Dorsolateral prefrontal cortex (tissue), 122 donors: ENCODE measurements at places on chromosomes 5 and 9. TPM values are rescaled to one million over a fixed set of nuclear protein-coding genes. Genes with fewer than 3 reads are reported as not detected.

GRCh38 chr5:73623901-73624404 is 2.0 kb upstream of the ARHGEF28 start:
- no peak for DNase-seq

DNA sequence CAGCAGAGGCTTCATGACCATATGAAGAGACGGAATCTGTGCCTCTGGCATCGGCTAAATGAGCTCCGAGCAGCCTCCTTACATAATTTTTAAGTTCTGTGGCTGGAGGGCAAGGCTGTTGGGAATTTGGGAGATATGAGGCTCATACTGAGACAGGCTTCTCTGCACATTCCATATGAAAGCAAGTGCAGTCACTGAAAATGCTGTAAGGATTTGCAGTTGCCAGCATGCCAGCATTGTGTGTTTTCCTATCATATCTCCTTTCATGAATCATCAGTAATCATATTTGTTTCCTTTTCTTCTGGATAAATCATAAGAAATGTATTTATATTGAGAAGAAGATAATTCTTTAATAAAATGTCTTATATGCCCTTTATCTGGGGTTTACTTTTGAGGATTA is 775.4 kb downstream of the SEMA5A start:
- DNase-seq: no peak

- DNase-seq: no peak
Measured at GRCh38 chr9:112015149-112015548, 118.5 kb downstream of the UGCG start.

- no peak for DNase-seq
Measured at GRCh38 chr5:66443462-66444130, 152.6 kb upstream of the MAST4 start.

DNA sequence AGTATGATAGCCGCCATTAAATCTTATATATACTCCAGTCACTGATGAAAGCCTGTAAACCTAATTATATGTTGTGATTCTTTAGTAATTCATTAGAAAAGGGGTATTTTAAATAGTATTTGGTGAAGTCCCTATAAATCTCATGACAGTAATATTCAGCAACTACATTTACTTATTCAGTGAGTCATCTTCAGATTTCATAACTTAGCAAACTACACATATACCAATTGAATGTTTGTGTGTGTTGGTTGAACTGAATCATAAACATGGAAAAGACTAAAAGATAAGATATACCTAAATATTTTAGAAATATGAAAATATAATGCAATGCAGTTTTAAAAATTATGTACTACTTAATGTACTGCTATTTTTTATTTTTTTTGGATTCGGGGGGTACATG is 1050.4 kb downstream of the MAT2B start:
- no peak for DNase-seq

GRCh38 chr5:172870715-172871461 is 36.8 kb downstream of the ERGIC1 start:
- DNase-seq: no peak

DNA sequence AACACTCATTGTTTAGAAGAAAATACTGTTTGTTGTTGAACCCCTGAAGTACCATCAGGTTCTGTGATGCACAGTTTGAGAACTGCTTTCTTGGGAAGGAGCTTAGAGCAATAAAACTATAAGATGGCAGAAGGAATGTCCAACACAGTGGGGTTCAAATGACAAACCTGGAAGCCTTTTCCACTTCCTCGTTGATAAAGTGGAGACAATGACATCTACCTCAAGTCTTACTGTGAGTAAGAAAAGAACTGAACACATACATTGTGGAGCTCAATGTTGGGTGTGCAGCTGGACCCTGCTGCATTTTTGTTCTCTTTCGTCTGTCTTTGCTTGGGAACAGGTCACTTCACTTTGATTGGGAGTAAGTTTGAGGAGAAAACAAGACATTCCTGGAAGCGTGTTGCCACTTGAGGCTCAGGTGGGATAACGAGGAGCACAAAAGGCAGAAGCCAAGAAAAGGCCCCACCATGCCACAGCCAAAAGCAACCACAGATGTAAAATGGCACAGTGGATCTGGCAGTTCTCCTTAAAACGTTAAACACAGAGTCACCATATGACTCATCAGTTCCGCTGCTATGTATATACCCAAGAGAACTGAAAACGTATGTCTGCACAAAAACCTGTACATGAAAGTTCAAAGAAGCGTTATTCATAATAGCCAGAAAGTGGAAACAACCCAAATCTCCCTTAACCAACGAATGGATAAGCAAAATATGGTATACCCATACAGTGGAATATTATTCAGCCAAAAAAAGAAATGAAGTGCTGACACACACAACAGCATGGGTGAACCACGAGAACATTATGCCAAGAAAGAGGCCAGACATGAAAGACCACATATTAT is 42.9 kb upstream of the SUB1 start:
- no peak for DNase-seq

GRCh38 chr9:69168709-69169217 is 5.3 kb upstream of the TJP2 start:
- no peak for DNase-seq

GRCh38 chr9:70303268-70303667 is 44.5 kb downstream of the SMC5 start:
- DNase-seq: no peak

DNA sequence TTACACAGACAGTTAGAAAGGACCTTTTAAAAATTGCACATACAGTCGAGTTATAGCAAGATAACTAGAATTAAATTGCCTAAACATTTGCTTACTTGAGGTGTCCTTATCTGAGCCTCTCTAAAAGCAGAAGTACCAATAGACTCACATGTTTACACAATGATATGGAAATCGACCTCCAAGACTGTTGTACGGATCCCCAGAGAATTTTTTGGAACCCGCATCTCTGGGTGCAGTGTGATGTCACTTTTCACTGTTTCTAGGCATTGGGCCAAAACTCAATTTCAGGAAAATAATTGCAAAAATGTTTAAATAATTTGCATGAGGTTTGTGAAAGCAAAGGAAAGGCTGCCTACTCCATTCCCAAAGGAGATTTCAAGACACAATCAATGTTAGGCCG is 63.1 kb upstream of the ATG10 start:
- no peak for DNase-seq

DNA sequence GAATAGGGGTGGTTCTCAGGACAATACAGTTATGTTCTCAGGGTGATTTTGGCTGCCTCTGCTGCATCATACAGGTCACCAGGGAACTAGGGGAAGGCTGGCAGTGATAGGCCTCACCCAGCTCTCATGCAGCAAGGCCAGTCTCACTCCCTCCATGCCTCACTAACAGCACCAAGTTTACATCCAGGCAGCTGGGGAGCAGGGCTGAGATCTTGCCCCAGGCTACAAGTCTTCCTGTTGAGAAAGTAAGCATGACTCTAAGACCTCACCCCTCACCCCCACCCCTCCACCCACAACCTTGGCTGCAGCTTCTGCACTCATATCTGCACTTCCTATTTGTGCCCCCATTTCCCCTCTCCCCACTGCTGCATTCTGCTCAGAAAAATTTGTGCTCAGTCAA is 481.2 kb downstream of the ACTL7B start:
- no peak for DNase-seq

DNA sequence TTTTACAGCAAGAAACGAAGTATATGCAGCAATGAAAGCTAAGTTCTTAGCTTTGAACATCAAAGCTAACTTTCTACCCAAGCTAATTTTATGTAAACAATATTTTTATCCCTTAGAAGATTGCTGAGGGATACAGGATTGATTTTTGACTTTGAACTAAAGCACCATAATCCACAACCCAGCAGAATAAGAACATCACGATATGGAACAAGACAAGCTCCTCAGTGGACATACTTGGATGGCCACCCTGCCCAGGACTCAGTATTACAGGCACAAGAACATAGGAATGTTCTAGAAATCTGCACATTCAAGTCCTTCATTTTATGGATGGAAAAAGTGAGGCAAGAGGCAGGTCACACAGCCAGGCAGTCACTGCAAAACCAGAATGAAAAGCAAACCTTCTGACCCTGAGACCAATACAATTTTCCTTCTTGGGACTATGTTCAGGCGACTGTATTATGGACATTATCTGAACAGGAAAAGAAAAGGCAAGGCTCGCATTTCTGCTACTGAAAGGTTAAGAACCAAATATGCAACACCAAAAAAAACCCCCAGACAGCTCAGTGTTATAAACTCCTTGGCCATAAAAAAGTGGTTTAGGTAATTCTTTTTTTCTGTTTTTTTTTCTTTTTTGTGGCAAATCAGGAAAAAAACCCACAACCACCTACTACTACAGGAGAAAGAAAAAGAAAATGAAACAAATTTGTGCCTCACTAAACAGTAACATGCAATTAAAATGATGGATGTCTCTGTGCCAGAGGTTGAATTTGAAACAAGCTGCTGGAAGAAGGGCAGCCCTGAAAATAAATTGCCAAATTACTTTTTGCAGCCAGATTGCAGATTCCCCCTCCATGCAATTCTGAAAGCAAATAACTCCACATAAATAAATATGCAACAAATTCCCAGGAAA is 25.4 kb downstream of the EPB41L4B start:
- DNase-seq: no peak

DNA sequence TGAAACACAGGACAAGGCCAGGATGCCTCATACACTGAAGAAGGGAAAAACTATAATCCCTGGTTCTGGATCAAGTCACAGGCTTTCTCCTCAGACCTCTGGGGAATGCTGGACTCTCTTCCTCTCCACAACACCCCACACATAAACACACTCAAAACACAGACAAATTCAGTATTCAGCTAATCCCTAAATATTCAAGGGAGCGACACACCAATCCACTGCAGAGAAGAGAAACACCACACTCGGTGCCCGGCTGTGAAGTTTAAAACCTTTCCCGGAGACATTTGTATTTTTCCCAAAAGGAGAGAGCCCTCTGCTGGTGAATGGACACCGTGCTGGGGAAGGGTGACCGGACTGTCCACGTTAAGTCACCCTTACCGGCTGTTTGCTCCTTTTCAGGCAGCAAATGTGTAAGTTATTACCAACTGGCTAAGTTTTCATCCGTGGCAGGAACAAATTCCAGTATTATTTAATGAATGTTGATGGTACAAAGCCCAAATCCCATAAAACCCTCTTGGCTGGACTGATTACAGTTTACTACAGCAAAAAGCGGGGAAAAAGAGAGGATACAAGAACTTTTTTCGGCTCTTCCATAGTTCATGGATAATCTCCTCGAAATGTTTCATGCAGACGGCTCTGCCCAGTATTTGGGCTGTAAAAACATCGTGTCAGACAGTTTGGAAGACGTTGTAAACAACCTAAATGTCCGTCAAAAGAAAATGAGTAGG is 130.9 kb upstream of the SLC30A5 start:
- peak; percentile 55 for DNase-seq

- no peak for DNase-seq
Measured at GRCh38 chr5:39100851-39101396, 26.7 kb upstream of the RICTOR start.

- DNase-seq: no peak
Measured at GRCh38 chr5:178086266-178086665, 27.1 kb upstream of the N4BP3 start.

DNA sequence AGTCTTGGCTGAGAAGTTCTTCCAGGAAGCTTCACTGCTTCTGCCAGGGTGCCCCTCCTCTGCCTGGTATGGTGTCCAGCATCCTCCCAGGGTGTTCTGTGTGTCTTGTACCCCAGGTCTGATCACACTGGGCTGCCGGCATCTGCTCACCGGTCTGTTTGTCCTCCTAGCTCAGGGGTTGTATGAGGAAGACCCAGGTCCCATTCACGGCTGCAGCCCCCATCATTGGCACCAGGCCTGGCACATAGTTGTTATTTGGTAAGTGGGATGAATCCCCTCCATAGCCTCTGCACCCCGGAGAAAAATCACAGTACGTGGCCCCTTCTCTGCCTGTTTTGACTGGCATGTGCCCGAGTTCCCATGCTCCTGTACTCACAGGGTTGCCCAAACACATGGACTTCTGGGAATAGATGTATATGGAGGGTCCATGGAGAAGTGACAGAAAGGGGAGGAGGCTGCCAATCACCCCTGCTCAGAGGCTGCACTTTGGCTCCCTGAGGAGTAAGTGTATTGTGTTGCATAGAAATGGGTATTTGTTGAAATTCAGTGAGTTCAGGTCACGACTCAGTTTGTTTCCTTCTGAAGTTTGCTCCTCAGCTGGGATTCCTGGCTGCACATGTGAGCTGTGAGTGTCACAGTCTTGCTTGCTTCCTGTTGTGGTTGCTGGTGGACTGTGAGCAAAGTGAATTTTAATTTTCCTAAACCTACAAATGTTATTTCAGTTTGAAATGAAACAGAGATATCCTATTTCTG is 96.2 kb downstream of the HSPA4 start:
- DNase-seq: no peak

GRCh38 chr5:58273711-58274110 is 186.2 kb downstream of the PLK2 start:
- no peak for DNase-seq

DNA sequence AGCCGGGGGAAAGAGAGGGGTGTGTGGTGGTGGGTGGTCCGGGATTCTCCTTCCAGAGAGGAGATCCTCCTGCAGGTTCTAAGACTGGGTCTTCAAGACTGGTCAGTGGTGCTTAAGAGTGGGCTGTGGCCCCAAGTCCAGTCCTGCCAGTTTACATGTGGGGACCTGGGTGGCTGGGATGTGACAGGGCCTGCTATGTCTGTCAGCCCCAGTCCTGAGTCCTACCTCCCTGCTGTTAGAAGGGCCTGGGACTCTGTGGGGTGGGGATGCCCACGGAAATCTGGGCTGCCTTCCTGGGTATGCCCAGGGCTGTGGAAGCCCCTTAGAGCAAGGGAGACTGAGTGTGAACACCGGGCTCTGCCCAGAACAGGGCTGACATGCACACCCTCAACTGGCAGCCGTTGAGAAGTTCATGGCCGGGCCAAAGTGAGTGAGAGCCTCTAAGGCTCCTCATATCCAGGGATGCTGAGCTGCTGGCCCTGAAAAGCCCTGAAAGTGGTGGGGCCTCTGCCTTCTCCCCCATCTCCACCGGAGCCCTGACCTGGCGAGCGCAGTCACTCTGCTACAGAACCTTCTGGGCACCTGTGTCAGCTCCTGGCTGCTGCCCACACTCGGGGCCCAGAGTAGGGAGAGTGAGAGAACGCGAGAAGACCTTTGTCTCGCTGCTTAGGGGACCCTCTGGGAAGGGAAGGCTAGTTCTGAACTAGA is 1.7 kb downstream of the PHF2 start:
- no peak for DNase-seq

DNA sequence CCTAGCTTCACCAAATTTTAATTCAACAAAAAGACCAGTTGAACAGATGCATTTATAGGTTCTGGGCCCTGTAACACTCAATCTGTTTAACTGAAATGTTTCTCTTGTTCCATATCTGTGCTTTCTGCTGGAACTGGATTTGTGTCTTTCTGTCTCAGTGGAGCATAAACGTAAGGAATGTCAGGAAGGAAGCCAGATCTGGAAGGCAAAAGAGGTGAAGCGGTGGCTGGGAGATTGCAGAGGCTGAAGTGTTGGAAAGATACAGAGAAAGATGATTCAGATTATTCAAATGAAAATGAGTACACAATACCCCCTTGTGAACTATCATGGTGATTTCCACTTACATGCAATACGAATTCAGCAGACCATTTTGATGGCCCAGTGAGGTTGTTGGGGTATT is 406.8 kb downstream of the BRINP1 start:
- peak; percentile 43 for DNase-seq

GRCh38 chr5:172659909-172660628 is 19.0 kb downstream of the NEURL1B start:
- DNase-seq: peak; percentile 82

- no peak for DNase-seq
Measured at GRCh38 chr5:91824406-91824805, 441.3 kb upstream of the ARRDC3 start.

Gene INSL4
- total RNA-seq: not detected

Gene GRAMD2B
- total RNA-seq: 136 TPM

Gene SLC36A2
- not detected for total RNA-seq

Gene FOXD4L4
- 5.6 TPM for total RNA-seq

Gene GRXCR2
- total RNA-seq: not detected

Gene IRX2
- total RNA-seq: not detected

Gene ETF1
- 35.2 TPM for total RNA-seq

Gene AHRR
- 3.6 TPM for total RNA-seq

Gene RCL1
- total RNA-seq: 27.2 TPM

Gene KCNV2
- not detected for total RNA-seq
